ENCODE measurements at places on chromosomes 11 and 22.

DNA sequence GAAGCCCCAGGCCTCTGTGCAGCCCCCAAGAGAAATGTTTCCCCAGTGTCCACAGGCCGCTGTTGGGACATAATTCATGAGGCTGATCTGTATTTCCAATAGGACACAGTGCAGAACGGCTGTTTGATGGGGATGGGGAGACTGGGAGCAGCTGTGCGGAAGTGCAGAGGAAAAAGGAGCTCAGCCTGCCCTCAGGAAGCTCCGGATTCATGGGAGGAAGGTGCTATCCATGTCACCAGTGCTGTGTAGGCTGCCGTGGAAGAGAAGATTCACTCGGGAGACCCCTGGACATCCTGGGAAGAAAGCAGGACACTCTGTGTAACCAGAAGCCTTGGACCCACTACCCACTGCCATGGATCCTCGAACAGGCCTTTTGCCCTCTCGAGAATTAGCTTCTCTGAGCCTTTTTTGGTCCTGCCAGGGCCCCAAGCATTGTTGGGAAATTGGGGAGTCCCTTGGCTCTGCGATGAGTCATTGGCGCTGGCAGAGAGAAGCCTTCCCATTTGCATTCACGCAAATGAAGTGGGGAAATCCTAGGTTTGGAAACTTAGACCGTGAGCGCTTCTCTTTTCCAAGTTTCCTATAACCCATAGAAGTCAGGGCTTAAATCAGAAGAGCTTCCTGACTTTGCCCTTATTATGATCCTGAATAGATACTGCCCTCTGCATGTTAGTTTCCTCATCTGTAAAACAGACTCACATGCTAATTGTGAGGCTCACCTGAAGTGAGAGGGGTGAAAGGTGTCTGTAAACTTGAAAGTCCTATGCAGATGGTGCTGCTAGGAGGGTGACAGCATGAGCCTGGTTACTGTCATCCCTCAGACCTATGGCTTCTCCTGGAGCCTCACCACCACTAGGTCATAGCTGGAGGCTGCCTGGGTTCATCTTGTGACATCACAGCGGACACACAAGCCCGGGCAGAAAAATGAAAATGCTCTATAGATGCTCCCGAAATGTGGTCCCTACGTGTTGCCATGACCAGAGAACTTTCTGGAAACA, 229.2 kb upstream of the B3GAT1 start:
- no peak for DNase-seq

DNA sequence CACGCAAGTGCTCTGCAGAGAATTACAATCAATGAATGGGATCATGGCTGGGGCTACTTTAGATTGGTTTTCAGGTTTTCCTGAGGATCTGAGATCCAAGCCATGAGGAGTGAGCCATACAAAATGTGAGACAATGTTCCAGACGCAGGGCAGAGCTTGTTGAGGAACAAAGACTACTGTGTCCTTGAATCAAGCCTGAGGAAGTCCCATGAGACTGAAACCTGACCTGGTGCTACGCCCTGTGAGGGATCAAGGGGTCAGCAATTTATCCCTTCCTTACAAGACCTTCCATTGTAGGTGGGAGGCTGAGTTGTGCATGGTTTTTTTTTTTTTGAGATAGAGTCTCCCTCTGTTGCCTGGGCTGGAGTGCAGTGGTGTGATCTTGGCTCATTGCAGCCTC, 2.1 kb downstream of the INCENP start:
- no peak for DNase-seq

- peak; percentile 52 for DNase-seq
Observed at GRCh38 chr11:27673979-27674663, 26.1 kb downstream of the BDNF start.

- no peak for DNase-seq
Observed at GRCh38 chr11:44780940-44781631, 54.3 kb downstream of the TSPAN18 start.

GRCh38 chr11:74280494-74280893, 30.9 kb downstream of the P4HA3 start:
- DNase-seq = no peak

GRCh38 chr11:77865805-77866204, 44.9 kb downstream of the AAMDC start:
- DNase-seq = no peak

- no peak for DNase-seq
Observed at GRCh38 chr22:24424901-24425775, 2.3 kb upstream of the ADORA2A start.

DNA sequence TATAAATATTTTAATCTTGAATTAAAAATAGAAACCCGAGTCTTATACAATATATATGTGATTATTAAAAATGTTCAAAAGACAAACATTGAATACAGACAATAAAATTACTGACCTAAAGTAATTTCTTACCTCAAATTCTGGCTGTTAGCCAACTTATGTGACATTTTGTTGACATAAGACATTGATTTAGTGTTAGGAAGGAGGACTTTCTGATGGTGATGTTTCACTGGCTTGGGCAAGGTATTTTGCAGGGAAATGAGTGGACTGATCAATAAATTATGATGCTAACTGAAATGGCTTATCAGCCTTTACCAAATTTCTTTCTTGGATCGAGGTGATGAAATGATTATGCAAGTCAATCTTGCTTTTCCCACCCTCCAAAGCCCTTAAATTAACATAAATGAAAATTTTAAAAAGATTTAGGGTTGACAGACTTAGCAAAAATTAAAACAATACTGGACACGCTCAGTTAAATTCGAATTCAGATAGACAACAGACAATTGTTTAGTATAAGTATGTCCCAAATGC, 33.2 kb upstream of the FZD4 start:
- DNase-seq = peak; percentile 19

- no peak for DNase-seq
Observed at GRCh38 chr22:48667289-48667688, 1160.4 kb downstream of the BRD1 start.

- no peak for DNase-seq
Observed at GRCh38 chr11:41660585-41660984, 201.1 kb upstream of the LRRC4C start.

GRCh38 chr11:12540075-12540680, 134.0 kb upstream of the TEAD1 start:
- DNase-seq = no peak

GRCh38 chr11:46302866-46303265, 25.4 kb downstream of the CREB3L1 start:
- DNase-seq = no peak

- no peak for DNase-seq
Observed at GRCh38 chr11:91459840-91460239, 764.8 kb upstream of the FAT3 start.

GRCh38 chr11:79942646-79943045, 501.8 kb upstream of the TENM4 start:
- no peak for DNase-seq

All from NCI-H1105 (cell line).